Stimulated activated CD4-positive, alpha-beta T cell treated with anti-CD3 and anti-CD28 coated beads, TNF-alpha, amount 100 ng/mL, for 1 hour (primary cell): ENCODE measurements at places on chromosomes 4 and X.

DNA sequence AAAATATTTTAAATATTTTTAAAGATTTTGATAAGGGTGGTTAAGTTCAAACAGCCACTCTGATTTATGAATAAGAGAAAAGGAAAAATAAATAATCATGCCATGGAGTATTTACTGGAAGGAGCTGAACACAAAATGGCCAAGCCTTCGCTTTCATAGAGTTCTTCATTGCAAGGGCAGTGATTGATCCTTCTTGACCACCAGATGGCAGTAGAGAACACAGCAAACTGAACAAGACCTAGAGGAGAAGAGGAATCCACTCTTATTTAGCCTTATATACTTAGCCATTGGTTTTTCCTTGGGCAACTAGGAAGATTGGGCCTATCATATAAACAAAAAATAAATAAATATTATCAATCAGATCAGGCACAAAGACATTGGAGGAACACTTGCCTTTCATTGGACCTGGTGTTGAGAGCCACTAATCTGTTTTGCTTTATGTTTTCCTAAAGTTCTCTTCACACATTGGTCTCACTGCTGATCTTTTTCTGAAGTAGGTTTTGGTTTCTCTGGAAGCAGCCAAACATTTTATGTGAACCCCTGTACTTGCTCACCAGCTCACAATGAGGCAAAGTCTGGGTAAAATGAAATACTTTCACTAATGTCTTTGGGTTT is 58.1 kb upstream of the PARM1 start:
- DNase-seq: no peak

- DNase-seq: no peak
Measured at GRCh38 chrX:71195964-71196649, 26.9 kb upstream of the GJB1 start.

- DNase-seq: no peak
Measured at GRCh38 chr4:25788703-25789238, 74.0 kb downstream of the SEL1L3 start.

DNA sequence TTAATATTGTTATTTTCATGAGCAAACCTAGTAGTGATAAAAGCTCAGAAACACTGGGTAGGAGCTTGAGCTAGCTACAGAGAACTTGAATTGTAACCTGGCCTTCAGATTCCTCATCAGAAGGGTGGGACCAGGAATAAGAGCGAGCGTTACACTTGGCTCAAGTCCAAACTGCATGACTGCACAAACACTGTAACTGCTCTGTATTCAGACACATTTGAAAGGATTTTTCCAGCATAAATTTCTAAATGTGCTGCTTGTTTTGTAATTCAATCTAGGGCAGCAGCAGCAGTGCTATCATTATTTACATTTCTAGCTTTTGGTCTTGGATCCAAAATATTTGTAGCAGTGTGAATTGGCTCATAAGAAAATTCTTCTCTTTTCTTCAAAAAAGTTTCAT is 133.0 kb upstream of the TMLHE start:
- DNase-seq: no peak

DNA sequence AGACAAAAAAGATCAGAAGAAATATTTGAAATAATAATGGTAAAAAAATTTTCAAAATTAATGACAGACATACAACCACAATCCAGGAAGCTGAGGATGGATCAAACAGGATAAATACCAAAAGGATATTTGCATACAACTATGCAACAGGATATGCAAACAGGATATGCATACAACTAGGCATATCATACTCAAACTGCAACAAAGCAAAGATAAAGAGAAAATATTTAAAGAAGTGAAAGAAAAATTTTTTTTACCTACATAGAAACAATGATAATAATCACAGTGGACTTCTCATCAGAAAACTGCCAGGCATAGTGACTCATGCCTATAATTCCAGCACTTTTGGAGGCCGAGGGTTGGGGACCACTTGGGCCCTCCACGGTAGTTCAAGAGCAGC is 11.3 kb upstream of the DHX15 start:
- no peak for DNase-seq

GRCh38 chr4:90318193-90318592 is 191.0 kb downstream of the CCSER1 start:
- DNase-seq: no peak
